CD4-positive, alpha-beta T cell treated with Interleukin-17A for 1 hour (primary cell): ENCODE measurements at places on chromosomes 7 and 10.

DNA sequence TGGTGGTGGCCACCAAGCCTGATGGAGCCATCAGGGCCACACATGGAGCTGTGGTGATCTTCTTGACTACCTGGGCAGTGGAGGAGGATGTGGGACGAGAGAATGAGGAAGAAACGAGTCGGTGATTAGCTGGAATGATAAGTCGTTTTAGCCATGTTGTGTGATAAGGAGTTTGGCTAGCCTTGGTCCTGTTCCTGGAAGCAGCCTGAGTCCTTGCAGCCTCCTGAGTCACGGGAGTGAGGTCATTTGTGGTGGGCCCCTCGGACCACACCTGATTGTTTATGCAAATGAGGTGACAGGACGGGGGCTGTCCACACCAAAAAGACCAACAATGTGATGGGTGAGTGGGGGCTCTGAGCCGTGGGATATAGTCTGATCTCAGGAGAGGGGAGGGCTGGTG lies 554.4 kb downstream of the PTPRN2 start:
- DNase-seq: no peak

DNA sequence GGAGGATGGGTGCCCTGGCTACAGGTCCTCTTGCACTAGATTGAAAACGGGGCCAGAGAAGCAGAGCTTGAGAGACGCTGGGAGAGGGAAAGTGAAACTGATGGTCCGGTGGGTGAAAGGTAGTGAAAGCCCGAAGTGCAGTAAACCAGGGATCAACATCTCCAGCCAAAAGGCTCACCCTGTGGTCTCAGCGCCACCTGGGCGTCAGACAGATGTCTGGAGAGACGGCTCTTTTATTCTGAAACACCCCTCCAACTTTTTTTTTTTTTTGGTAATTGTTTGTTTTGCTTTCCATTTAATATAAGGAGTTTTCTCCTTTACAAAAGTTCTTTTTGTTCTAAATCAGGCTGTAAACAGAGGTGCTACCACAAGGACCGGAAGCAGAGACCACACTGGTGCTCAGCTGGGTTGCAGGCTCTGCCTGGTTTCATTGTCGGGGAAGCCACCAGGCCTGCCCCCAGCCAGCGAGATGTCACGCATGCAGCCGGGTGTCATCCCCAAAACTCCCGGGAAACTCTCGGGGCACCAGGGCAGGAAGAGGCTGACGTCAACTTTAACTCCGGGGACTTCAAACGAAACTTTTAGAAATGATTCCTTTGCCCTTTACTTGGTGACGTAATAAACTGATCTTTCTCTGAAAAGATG lies 11.2 kb downstream of the IL2RA start:
- DNase-seq: peak; percentile 96

GRCh38 chr10:31219306-31219705 lies 99.7 kb upstream of the ZEB1 start:
- no peak for DNase-seq

GRCh38 chr10:78576276-78576675 lies 492.5 kb upstream of the ZMIZ1 start:
- DNase-seq: no peak

DNA sequence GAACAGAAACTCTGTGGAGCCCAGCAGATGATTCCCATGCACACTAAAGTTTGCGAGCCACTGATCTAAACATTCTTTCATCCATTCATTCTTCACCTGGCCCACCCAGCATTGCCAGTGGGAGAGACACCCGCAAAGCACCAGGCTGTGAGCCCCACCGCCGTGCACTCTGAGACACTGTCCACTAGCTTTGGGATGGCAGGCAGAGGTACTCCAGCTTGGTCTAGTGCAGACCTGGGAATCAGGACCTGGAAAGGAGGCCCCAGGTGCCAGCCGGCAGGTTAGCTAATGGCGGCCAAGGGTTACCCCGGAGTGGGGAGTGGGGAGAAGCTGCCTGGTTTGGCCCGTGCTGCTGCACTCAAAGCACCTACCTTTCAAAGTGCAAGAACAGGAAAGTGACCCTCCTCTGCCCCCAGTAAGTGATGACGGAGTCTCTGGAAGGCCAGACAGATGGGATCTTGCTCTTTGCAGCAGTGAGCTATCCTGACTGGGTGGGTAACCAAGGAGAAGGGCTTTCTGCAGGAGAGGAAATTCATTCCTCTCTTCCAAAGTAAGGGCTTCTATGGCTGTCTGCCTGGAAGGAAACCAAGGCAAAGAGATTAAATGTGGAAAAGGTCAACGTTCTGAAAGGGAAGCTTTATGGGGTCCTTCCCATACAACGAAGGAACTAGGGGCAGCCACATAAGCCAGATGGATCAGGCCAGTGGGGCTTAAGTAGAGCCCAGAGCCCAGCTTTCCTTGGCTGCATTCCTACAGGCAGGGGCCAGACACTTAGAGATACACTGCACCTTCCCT lies 74.2 kb upstream of the LRRC4 start:
- DNase-seq: no peak

DNA sequence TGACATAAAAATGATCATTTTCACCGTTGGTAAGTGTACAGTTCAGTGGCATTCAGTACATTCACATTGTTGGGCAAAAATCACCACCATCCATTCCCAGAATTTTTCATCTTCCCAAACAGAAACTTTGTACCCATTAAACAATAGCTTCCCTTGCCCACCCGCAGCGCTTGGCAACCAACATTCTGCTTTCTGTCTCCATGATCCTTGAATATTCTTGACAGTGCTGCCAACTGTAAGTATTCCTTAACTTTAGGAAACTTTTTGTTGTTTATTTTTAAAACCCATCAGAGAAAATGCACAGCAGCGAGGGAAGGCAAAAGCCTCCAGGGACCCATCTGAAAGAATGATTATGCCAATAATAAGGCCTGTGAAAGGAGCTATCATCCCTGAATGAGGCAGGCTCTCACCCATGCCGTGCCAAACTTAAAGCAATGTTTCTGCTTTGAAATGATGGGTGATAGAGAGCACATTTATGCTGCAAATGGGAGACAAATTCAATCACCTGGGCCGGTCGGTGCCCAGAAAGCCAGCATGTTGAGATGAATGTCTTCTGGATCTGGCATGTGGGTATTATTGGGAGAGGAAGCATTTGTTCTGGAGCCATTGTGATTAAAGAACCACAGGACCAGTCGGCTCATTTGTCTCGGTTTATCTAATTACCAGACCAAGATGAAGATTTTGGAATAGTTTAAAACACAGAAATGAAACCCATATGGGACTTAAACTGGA lies 202.1 kb upstream of the NPVF start:
- DNase-seq: no peak

- DNase-seq: no peak
Observed at GRCh38 chr10:110379831-110380230, 75.1 kb upstream of the SMNDC1 start.

GRCh38 chr10:131002031-131002861 lies 309.3 kb downstream of the TCERG1L start:
- DNase-seq: no peak

- DNase-seq: no peak
Observed at GRCh38 chr7:22677680-22678079, 49.3 kb upstream of the IL6 start.

DNA sequence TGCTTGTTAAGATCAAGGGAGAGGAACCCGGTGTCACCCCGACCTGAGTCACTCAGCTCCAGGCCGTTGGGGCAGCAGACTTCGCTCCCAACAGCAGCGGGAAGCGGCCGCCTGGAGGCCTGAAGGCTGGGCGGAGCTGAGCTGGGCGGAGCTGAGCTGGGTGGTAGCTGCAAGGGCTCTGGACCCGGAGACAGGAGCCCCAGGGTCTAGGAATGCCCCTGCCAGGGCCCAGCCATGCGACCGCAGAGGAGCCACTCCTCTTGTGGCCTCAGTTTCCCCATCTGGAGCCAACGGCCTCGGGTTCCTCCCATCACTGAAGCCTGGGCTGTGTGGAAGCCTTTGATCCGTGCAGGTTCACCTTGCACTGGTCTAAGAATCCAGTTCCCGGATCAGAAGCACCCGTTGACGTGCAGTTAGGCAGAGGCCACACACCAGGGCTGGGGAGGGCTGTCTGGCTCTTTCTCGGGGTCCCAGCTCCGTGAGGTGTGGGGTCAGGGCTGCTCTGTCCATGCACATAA lies 21.9 kb upstream of the DPYSL4 start:
- DNase-seq: no peak

GRCh38 chr7:114943953-114944744 lies 22.3 kb downstream of the MDFIC start:
- DNase-seq: no peak

DNA sequence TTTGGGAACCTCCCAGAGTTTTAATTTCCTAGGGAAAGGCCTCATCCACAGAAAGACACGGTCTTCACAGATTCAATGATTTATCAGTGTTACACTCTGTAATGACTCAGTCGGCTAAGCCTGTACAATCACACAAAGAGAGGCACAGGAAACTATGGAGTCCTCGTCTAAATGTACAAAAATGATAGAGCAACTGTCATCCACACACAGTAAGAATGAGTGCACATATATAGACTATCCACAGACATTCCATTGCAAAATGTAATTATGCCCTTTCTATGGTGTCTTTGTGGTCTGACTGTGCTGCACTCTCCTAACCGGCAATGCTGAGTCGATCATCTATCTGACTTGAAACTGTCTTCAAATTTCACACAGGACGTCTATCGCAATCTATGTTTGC lies 3.5 kb upstream of the NAMPT start:
- no peak for DNase-seq

DNA sequence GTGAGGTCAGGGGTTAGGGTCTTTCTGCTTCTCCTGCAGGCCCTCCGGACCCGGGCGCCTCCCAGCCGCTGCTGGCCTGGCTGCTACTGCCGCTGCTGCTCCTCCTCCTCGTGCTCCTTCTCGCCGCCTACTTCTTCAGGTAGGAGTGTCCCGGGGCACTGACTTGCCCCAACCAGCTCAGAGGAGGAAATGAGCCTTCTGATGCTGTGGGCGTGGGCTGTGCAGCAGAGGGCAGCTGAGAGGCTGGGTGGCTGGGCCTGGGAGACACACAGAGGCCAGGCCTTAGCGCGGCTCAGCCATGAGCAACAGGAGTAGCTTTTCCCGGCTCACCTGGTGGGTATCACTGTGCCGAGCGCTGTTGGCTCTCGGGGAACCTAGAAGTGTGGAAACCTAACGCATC lies 78.9 kb downstream of the MKI67 start:
- peak; percentile 90 for DNase-seq

GRCh38 chr7:83301416-83301815 lies 138.7 kb upstream of the PCLO start:
- DNase-seq: no peak

- DNase-seq: peak; percentile 68
Observed at GRCh38 chr10:14543046-14543903, 212.6 kb upstream of the FRMD4A start.

- DNase-seq: no peak
Observed at GRCh38 chr7:101650579-101651081, 21.5 kb upstream of the MYL10 start.

DNA sequence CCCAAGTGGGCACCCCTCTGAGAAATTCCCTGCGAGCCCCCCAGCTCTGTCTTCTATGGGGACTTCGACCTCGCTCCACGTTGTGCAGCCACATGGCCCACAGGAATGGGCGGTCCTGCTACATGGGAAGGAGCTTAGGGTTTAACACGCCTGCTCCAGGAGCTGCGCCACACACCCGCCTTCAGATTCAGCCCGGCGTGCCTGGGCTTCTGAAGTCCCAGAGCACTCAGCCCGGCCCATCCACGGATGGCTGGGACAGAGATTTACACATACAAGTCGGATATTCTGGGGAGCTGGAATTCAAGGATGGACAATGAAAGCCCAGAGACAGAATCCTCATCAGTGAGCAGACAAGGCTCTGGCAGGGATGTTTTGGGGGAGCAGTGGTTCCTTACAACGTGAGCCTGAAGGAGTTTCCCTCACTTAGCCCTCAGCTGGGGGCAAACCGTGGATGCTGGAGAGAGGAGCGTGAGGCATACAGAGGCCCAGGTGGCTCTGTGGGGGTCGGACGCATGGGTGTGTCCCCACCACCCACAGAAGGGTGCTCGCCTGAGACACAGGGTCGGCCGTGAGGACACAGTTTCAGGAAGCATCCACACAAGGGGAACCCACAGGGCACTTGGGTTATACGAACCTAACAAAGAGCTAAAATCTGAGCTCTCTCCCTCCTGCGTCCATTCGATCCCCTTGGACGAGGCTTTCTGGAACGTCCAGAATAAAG lies 372.9 kb downstream of the DNAJB6 start:
- DNase-seq: no peak

- DNase-seq: peak; percentile 32
Observed at GRCh38 chr7:2843711-2844152, 376 bp downstream of the GNA12 start.

GRCh38 chr10:75076348-75076747 lies 35.1 kb upstream of the SAMD8 start:
- DNase-seq: no peak

GRCh38 chr10:132643709-132644526 lies 106.3 kb downstream of the INPP5A start:
- no peak for DNase-seq

DNA sequence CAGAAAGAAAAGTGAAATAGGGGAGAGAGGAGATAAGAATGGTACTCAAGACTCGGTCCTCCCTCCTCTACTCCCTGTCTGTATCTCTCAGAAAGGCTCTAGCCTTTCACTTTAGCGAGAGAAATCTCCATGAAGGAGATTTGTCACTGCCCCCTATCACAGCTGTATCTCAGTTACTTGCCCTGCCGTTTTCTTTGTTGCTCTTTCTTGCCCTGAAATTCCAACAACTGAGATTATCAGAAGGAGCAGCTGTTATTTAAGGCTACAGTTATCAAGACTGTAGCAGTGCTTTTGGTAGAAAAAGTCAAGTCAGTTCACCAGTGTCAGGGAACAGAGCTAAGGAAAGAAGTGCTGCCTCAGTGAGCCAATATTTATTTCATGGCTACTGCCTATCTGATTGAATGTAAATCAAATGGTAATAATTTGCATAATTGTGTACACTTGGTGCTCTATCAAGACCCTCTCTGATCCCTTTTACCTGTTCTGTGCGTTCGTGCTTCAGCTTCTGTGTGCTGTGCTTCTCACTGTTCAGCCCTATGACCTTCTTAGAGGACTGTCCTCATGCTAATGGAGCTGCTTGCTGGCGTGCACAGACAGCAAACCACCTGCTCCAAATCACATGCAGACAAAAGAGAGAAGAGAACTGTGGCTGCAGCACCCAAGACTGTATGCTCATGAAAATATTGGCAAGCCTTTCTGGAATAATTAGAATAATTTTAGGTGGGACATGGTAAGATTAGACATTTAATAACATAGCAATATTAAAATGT lies 180.2 kb upstream of the FAM3C start:
- no peak for DNase-seq
